ENCODE measurements at places on chromosomes 3 and 15.

GRCh38 chr3:151476344-151477018 lies 15.6 kb upstream of the IGSF10 start:
- no peak for DNase-seq

DNA sequence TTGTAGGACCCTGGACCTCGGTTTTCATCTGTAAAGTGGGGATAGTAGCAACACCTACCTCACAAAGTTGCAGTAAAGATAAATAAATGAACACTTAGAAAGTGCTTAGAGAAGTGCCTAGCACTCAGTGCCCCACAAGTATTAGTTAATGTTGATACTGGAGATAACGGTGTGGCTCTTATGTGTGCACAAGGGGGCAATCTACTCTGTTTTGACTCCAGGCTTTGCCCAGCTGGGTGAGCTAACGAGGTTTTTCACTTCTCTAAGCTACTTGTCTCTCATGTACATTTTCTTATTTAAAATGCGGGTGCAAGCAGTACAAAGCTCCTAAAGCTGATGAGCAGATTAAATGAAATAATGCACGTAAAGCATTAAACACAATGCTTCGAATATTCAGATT lies 193.5 kb upstream of the ICE2 start:
- no peak for DNase-seq

DNA sequence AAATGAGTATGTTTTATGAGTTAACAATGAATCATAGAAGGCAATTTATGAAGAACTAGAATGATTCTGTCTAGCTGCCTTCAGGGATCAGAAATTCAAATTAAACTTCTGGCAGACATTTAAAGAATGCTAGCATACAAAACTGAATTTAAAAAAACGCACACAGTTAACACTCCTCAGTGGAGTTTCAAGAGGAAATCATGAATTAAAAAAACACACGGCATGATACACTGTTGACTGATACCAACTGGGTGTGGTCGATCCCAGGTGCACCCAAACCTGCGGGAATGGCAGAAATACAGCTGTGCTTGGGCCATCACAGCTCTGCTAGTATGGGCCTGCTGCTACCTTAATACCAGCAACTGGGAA lies 526.0 kb downstream of the FOXP1 start:
- peak; percentile 38 for DNase-seq

DNA sequence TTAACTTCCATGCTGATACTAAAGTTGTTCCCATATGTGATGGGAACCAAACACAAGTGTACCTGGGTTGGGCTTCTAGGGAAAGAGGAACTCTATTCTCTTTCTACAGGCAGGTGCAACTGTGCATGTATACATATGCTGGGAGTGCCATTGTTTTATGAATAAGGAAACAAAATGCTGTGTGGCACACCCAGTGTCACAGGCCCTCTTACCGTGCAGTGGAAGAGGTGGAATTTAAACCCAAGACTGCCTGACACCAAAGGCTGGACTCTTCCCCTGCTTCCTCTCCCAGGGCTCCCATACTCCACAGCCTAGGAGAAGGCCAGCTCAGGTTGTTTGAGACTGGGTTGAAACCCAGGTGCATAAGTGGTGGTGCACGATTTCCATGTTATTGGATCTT lies 1.9 kb upstream of the FETUB start:
- no peak for DNase-seq

GRCh38 chr3:12230406-12230805 lies 58.5 kb upstream of the PPARG start:
- DNase-seq = no peak

DNA sequence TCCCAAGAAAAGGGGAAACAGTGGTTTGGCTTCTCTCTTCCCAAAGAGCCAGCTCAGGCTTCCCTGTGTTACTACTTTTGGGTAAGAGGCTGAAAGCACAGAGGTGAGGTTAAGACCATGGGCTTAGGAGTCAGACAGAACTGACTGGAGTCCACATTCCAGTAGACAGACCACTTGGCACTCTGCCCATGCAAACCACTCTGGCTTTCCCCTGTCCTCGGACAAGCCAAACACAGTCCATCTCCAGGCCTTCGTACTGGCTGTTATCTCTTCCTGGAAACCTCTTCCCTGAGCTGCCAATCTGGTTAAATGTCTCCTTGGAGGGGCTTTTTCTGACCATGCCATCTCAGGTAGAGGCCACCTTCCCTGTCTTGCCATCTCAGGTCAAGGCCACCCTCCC lies 53.1 kb upstream of the FAM3D start:
- DNase-seq = no peak

DNA sequence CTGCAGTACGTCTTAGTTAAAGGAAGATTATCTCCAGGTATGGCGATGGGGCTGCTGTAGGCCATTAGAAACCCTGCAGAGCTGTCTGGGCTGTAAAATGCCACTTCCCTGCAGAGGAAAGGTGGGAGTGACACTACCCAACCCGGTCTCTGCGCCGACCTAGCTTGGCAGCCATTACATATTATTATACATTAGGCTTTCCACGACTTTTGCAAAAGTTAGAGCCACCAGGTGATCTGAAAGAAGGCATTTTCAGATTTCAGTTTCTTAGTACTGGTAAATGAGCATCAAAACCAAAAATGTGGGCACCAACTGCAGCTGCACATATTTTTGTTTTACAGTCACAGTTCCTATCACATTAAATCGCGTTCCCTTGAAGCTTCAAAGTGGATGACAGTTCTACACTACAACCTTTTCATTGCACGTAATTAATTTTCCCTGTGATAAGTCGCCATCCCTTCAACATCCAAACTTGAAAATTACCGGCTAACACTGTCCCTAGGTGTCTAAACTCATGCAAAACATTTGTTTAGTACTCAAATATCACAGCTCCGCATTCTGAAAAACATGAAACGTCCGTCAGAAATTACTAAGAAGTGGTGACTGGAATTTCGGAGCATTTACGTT lies 81.4 kb upstream of the CHD2 start:
- DNase-seq = no peak

DNA sequence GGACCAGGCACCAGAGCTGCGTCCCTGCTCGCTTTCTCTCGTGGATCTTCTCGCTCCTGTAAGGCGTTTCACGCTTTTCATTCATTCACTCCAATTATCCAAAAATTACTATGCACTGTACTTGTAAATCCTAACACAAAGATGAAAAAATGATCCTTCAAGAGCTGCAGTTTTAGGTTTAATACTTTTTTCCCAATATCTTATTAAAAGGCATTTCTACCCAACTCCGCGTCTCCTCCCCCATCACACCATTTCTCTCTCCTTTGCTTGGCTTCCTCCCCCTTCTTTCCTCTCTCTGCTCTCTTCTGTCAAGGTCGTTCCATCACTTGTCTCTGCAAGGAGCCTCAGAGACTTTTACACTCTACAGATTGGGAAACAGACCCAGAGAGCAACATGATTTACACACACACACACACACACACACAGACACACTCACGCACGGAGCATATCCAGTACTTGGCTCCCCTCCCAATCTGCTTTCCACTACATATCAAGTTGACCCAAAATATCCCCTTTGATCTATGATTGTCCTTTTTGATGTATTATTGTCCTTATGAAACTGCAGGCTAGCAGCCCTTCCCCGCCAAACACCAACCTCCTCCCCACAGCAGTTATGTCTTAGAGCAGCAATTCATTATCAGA lies 479 bp upstream of the CLDN1 start:
- DNase-seq = peak; percentile 38

DNA sequence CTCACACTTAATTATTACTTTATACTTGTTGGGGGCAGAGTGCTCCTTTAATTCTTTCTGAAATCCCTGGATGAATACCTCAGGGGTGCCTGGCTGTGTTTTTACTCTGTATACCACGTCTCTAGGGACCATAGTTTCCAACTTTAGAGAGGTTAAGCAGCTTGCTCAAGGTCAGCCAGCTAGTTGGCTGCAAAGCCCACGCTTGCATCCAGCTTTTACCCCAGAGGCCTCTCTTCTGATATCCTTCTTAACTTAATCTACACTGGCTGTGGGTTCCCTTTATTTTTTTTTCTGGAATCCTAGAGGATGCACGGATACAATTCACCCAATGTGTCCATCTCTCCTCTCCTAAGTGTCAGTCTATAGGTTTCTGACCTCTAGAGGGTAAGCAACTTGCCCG lies 1.4 kb downstream of the PDZRN3 start:
- DNase-seq = peak; percentile 51

GRCh38 chr3:69033470-69033869 lies 18.7 kb downstream of the TMF1 start:
- peak; percentile 63 for DNase-seq

DNA sequence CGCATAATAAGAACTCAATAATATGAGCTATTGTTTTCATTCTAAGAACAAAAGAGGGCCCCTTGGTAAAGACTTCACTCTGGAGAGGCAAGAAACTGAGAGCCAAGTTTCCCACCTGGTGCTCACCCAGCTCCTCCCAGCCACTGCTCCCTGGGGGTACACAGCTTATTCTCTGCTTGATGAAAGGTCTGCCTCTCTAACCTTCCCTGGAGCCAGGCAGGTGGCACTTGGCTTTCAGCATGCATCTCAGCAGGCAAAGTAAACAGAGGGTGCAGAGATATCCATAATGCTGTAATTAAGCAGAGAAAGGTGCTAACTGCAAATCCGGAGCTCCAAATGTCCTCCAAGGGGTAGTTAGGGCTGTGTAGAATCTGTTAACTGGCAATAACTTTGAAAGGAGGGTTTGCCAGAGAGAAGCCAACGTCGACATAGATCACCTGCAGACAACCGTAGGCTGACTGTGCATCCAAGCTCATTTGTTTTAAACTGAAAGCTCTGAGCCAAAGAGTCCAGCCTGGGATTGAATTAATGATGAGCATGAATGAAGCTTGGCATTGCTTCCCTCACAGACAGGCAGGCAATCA lies 159.6 kb upstream of the PROK2 start:
- DNase-seq = no peak

DNA sequence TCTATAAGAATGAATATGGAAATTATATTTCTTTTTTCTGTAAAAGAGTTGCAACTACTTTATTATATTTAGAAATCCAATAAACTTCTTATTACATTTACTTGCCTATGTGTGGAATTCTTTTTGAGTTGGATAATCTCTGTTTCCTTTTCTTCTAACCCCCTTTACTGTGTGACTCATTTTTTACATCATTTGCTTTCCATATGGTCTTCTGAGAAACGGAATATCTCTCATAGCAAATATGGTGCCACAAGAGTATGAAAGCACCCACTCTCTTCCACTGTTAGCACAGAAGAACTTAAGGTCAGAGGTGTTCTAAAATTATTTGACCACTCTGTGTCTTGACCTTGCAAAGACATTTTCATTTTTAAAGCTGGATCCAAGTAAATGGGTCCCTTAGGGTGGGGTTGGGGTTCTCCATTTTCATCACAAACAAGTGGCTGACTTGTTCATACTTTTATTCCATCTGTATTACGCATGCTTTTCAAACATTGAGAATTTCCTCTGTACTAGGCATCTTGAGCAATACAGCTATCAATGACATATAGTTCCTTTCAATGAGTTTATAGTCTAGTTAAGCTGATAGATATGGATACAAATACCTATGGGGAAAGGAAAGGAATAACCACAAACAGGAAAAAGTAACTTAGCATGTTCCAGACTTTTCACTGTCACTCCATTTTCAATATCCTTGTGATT lies 281.1 kb upstream of the TPRG1 start:
- DNase-seq = peak; percentile 76

- DNase-seq = no peak
Measured at GRCh38 chr3:188916934-188917401, 254.8 kb upstream of the TPRG1 start.

DNA sequence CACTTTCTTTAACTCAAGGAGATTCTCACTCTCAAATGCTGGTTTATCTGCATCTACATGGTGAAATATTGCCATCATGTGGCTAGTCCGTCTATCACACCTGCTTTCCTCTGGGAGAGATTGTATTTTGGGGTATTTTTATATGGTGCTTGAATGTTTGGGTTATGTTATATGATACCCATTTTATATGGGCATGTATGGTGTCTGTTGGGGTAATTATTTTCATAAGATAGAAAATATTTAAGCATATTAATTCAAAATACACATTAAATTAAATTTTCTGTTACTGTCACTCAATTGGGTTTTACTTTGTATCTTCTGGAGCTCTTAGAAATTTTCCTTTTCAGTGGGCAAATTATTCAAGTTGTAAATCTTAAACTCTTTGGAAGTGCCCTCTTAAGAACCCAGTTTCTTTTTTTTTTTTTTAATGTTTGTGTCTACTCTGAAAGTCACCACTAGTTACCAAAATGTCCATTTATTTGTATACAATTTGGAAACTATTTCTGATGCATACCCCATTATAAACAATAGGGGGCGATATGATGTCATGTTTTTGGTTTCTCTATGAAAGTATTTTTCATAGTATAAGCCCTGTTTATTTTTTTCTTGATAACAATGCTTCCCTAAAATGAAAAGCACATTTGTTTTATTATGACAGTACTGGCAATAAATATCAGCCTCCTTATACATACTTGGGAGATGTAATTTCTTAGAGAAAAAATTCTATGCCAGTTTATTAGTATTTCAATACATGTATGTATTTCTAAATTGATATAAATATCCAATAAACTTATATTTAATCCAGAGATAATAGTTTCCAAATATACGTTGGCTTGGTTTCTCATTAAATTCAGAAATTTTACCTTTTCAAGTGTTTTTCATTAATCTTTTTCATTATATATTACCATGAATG lies 36.1 kb upstream of the PLSCR5 start:
- peak; percentile 61 for DNase-seq

- no peak for DNase-seq
Measured at GRCh38 chr15:77031376-77032050, 36.6 kb downstream of the PSTPIP1 start.

DNA sequence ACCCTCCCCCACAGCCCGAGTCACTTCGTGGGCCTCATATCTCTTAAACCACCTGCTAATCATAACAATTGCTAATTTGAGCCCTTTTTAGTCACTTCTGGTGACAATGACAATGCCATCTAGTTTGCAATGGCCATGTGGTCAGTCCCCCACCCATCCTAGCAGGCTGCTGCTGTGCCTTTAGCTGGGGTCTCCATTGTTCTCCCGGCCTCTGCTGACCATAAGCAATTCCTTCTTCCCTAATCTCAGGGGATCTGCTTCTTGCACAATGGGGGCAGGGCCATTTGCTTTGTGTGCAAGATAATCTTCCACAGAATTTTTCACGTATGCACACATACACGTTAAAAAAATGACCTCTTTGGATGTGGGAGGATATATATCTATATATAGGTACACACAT lies 406.1 kb upstream of the ONECUT1 start:
- DNase-seq = no peak

DNA sequence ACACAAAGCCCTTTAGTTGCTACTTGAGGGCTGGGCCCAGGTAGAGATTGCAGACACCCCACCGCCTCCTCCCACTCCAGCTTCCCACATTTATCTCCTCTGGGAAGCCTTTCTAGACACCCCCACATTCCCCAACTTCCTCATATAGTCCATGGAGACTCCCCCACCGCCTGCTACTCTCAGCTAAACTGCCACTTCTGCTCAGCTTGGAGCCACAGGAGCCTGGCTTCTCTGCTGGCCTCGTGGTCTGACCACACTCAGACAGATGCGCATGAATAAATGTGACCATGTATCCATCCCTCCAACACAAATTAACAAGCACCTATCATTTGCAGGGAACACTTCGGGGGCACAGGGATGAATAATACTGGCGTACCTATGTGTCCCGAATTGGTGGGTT lies 10.5 kb upstream of the ACSBG1 start:
- no peak for DNase-seq

GRCh38 chr15:79953951-79954444 lies 17.0 kb downstream of the BCL2A1 start:
- DNase-seq = peak; percentile 30

- no peak for DNase-seq
Measured at GRCh38 chr3:133125171-133125570, 87.0 kb downstream of the TMEM108 start.
